ENCODE measurements at places on chromosomes 13 and 19.

DNA sequence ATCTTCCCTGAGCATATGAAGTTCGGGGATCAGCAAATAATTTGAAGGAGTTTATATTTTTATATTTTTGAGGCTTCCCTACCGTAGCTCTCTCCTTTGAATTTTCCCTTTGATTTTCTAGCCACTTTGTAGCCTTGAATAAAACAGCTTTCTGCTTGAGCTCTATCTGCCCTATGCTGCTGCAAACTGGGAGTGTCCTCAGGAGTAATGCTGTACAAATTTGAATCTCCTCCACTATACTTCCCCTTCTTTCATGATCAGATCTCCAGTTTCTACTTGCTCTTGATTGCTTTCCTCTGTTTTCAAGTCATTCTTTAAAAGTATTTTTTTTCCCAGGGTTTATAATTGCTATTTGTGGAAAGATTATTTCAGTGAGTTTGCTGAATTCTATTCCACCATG is 14.6 kb downstream of the PDS5B start:
- DNase-seq: no peak

GRCh38 chr13:59176775-59177174 is 987.0 kb downstream of the DIAPH3 start:
- DNase-seq: peak; percentile 15

- no peak for DNase-seq
These were observed 2.0 kb downstream of the USPL1 start for GRCh38 chr13:30619731-30620130.

- DNase-seq: no peak
These were observed 1.7 kb upstream of the SBK3 start for GRCh38 chr19:55546822-55547614.

GRCh38 chr19:29873024-29873800 is 61.4 kb downstream of the CCNE1 start:
- DNase-seq: peak; percentile 91

DNA sequence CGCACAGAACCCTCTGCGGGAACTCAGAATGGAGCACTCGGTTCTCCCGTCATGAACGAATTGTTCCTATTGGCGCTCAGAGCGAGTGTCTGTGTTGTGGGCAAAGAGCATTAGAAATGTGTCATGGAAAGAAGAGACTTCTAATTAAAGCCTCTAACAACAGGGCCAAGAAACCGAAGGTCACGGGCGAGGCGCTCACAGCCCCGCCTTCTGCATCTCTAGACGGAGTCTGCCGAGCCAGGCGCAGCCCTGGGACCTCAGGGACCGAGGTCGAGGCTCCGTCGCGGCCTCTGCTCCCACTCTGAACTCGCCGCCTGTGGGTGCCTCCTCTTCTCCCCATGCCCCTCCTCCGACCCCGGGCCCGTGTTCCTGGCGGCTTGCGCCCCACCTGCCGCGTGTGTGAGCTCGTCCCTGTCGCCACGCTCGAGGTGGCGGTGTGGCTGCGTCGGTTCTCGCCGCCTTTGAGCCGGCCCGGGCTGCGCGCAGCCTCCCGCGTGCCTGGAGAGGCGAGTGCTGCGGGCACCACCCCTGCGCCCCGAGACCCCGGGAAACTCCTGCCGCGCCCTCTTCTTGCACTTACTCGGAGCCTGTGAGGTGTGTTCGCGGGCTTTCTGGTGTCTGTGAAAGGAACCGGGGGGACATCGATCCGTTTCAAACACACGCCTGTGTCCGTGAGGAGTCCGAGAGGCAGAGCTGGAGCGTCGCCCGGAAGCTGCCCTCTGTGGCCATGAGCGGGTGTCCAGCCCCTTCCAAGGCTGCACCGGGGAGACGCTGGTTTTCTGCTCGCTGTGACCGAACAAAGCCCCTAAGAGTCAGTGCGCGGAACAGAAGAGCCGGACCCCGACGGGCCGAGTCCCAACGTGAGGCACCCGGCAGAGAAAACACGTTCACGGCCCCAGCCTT is 45.4 kb upstream of the SPACA7 start:
- no peak for DNase-seq

GRCh38 chr19:50790922-50791467 is 780 bp downstream of the ACP4 start:
- no peak for DNase-seq
